Stimulated activated CD4-positive, alpha-beta T cell treated with anti-CD3 and anti-CD28 coated beads, Interleukin-4, amount 100 ng/mL, for 48 hours (primary cell): ENCODE measurements at places on chromosomes 4 and X.

GRCh38 chr4:64341711-64342110, 67.5 kb downstream of the TECRL start:
- no peak for DNase-seq

DNA sequence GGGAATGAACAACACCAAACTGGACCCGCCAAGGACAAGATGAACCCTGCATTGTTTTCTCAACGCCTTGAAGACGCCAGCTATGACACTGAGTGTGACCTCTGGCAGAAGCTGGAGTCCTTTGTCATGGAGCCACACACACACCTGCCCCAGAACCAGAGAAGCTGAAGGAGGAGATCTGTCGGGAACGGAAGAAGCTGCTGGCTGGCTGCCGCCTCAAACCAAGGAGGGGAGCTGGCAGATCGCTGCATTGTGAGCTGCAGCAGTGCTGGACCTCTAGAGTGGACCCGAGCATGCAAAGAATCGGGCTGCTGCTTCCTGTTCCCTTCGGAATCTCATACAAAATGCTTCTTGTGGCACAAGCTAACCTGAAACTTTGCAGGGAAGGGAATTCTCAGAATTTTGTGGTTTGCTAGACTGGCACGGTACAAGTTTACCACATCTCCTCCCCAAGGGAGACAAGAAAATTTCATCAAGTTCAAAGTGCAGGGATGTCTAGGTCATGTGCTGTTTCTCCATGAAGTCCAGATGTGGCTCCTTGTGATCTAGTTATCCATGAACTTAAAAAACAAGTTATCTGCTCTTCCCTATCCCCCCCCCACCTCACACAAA, 23.4 kb upstream of the GLRB start:
- no peak for DNase-seq

DNA sequence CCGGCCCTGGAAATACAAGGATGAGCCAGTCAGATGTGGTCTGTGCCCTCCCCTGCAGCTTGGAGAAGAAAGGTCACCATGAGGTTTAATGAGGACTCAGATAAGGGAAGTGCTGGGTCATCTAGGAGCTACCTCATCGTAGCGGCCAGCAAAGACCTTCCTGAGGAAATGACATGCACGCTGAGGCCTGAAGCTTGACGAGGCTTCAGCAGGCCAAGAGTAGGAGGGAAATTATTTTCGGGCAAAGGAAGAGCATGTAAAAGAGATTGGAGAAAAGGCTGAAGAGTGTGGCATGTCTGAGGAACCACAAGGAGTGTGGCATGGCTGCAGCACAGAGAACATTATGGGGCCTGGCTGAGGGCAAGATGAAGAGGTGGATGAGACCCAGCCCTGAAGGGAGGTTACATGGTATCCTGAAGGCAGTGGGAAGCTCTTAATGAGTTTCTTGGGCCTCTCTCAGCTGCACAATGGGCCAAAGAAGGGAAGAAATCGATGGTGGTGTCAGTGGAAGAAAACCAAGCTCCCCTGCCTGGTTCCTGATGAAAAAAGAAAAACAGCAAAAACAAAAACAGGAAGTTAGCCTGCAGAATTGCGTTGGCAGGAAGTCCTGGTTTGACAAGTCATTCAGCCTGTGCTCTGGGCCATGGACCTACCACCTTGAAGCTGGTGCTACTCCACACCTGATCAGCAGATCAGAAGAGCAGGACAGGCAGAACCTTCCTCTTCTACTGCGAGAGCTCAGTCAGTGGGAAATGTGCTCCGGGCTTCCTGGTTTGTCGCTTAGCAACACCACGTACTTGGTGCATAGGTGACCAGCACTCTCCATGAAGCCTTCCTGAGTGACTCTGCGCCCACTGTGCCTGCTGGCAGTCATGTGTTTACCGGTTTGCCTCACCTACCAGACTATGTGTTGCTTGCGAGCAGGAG, 134.5 kb upstream of the KLF3 start:
- peak; percentile 37 for DNase-seq

GRCh38 chr4:124133753-124134152, 578.8 kb downstream of the ANKRD50 start:
- no peak for DNase-seq

DNA sequence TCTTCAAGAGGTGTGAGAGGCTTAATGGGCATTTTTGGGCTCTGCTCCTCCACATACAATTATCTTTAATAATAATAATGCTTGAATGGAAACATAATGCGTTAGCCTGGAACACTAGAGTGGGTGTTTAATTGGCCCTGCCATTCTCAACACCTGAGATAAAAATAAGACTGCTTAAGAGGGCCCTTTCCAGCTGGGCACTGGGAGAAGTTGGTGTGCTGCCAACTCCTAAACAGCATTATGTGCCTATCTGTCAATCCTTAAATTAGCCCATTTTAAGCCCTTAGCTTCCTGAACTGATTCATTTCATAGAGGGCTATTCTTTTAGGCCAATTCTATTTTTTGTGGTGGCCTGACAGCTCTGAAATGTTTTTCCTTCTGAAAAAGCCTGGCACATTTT, 211.1 kb upstream of the ZIC3 start:
- DNase-seq: no peak

- no peak for DNase-seq
Measured at GRCh38 chrX:103360092-103360491, 3.8 kb downstream of the TCEAL9 start.

DNA sequence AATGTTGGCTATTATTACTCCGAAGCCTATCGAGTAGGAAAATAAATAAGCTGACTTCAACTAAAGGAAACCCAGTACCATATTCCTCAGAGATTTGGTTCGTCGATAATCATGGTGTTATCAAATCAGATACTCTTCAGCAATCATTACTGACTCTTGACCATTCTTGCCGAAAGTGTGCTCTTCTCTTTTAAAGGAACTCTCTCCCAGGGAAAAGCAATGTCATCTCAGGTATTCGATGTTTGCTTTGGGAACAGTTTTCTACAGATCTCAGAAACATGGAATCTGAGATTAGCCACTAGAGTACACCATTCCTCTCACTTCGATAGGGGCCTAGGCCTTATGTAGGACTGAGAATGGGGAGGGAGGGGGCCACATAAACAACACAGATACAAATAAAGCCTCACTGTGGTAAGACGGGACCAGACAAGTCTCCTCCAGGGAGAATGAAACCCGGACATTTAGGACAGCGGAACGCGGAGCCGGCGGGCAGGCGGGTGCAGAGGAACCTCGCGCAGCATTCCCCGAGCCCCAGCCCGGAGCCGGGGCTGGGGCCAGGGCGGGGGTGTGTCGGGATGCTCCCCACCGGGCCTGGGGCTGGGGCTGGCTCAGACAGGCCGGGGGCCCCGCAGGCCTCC, 581 bp downstream of the DNAJB14 start:
- DNase-seq: no peak

- no peak for DNase-seq
Measured at GRCh38 chrX:55356609-55357008, 91.9 kb upstream of the PAGE3 start.

DNA sequence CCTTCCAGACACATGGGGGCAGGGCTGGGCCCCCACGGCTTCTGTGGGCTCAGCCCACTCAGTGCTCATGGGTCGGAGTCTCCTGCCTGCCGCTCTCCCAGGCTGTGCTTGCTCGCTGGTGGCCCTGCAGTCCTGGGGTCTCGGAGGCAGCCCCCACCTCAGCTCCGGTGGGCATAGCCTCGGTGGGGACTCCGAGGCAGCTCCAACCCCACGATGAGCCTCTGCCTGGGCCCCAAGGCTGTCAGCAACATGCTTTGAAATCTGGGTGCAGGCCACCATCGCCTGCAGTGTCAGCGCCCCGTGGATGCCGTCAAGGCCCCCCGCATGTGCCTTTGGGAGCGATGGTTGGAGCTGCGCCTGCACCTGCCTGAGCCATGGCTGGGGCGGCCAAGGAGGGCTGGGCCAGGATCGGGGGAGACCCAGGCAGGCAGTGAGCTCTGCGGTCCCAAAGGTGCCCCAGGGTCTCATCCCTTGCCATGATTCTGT, 30.2 kb upstream of the SPON2 start:
- DNase-seq: no peak

DNA sequence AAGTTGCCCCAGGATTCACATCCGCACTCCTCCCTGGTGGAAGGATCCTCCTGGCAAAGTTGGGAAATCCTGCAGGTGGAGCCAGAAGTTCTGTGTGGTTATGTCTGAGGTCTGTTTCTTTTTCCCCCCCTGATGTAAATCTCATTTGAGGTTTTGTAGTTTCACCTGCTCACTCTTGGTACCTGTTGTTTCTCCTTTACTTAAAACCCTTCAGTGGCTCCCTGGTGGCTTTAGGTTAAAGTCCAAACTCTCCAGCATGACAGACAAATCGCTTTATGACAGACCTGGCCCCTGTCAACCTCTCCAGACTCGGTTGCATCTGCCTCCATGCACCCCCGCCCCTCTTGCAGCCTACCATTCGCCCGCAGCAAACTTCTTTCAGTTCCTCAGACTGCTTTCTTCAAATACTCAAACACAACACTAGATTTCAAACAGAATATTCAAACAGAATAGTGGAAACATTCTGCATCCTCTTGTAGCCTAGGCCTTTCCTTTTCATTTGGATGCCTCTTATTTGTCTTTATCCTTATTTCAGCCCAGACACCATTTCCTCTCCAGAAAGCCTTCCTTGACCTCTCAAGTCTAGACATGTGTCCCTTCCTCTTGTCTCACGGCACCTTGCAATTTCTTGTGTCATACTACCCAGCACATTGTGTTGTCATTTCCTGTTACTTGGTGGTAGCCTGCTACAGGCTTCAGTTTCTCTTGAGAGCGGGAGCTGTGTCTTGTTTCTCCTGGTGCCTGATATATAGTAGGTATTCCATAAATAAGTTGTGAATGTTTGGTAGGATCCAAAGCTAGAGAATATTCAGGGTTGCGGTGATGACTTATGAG, 24.8 kb downstream of the IL13RA1 start:
- DNase-seq: no peak

GRCh38 chrX:49710744-49711319, 15.0 kb upstream of the PAGE1 start:
- DNase-seq: no peak

GRCh38 chr4:172927096-172927814, 241.4 kb upstream of the GALNT7 start:
- no peak for DNase-seq

- DNase-seq: no peak
Measured at GRCh38 chr4:71266090-71266794, 72.6 kb upstream of the SLC4A4 start.

DNA sequence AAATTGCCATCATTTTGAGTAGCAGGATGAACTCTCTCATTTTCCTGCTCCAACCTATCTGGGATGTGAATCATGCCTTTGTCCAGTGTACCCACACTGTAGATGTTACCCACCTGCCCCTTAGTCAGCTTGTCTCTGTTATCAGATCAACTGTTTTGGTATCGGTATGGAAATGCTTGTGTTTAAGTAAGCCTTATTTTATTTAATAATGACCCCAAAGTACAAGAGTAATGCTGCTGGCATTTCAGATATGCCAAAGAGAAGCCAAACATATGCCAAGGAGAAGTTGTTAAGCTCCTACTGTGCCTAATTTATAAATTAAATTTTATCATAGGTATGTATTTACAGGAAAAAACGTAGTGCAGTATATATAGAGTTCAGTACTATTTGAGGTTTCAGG, 18.6 kb upstream of the RAP1GDS1 start:
- no peak for DNase-seq

- no peak for DNase-seq
Measured at GRCh38 chr4:184645904-184646610, 3.2 kb downstream of the CASP3 start.

GRCh38 chr4:74900862-74901261, 32.1 kb upstream of the PARM1 start:
- DNase-seq: no peak

DNA sequence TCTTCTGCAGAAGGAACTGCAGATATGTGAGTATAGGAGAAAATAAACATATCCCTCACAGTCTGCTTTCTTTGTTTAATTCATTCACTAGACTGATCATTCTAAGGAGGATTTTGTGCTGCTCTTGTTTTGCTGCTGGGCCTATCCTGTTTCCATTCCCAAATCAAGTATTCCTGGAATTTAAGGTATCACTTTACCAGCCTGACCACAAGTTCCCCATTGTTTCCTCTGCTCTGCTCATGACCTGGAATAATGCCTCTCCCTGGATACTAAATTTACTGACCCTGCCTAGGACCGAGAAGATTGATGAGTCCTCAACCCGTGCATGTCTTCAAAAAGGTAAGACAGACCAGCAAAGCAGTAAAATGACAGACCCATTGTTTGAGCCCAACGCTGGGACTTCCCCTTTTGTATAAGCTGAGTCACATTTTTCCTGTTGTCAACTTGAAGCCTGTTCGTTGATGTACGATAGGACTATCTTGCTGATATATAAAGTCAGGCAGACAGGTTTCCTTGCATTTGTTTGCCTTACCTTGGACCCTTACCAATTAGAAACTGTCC, 85.5 kb upstream of the TET2 start:
- DNase-seq: no peak

DNA sequence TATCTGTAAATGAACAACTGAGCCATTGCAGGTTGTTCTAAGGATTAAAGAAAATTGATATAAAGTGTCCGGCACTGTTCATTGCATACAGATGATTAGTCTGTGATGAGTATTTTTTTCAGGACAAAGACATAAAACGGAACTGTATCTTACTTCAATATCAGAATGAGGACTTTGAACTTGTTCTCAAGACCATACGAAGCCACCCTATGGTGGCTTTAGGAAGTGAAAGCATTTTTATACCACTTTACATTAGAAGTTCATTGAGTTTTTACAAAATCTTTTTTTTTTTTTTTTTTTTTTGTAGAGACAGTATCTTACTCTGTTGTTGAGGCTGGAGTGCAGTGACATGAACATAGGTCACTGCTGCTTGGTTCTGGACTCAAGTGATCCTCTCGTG, 45.2 kb upstream of the TRIM2 start:
- DNase-seq: no peak

DNA sequence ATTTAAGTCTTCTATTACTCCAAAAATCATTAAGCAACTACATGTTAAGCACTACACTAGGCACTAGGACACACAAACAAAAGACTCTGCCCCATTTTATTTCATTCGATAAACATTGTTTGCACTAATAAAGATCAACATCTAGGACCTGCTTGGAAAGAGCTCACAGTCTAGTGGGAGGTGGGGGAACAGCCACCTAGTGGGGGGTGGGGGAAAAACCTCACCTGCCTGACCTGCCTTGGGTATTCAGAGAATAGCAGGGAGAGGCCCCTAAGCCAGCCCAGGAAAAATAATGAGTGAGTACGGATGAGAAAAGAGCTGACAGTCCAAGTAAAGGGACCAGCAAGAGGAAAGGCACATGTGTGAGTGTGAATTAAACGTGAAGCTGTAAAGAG, 52.2 kb downstream of the PRDM5 start:
- no peak for DNase-seq
